ENCODE measurements at places on chromosomes 2 and 18.

DNA sequence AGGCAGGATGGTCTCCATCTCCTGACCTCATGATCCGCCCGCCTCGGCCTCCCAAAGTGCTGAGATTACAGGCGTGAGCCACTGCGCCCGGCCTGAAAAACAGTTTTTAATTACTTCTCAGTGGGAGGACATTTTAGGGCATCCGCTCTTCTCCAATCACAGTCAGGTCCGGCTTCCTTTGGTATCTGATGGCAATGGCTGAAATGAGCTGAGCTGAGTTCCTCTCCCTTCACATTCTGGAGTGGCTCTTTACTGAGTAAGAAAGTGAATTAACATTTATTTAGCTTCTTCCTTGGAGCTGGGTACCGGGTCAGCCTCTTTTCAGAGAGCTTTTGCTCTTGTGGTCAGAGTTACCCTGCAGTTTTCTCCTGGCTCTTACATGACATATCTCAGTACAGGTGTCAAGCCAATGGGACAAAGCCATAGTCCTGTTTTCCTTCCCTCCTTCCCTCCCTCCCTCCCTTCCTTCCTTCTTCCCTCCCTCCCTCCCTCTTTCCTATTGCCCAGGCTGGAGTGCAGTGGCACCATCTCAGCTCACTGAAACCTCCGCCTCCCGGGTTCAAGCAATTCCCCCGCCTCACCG lies 1.1 kb upstream of the TTC27 start:
- no peak for DNase-seq

- DNase-seq: no peak
Measured at GRCh38 chr2:164514491-164514890, 106.8 kb downstream of the GRB14 start.

GRCh38 chr2:113178069-113178746 lies 4.4 kb downstream of the PSD4 start:
- DNase-seq: no peak

DNA sequence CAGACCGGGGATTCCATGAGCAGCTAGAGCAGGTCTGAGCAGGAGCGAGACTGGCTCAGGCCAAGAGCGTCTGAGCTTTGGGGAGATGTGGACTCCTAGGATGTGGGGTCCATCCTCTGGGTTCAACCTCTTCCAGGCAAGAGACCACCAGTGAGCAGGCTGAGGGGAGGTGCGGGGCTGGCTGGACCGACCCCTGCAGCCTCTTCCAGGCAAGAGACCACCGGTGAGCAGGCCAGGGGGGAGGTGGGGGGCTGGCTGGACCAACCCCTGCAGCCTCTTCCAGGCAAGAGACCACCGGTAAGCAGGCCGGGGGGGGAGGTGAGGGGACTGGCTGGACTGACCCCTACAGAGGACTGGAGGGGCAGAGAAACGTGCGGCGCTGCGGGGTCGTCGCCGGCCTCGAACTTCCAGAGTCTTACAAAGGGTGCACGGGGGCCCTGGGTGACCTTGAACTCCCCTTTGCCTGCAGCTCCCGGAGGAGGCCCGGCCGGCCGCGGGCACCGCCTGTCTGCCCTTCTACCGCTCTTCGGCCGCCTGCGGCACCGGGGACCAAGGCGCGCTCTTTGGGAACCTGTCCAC lies 63.4 kb downstream of the TPO start:
- no peak for DNase-seq

- DNase-seq: no peak
Measured at GRCh38 chr18:56298935-56299334, 339.5 kb downstream of the TXNL1 start.

- no peak for DNase-seq
Measured at GRCh38 chr2:137287913-137288639, 522.7 kb downstream of the THSD7B start.

- DNase-seq: no peak
Measured at GRCh38 chr2:31248139-31248538, 14.2 kb downstream of the EHD3 start.

GRCh38 chr2:241049739-241050623 lies 51.6 kb downstream of the SNED1 start:
- no peak for DNase-seq

- no peak for DNase-seq
Measured at GRCh38 chr18:59717291-59717690, 20.1 kb upstream of the CCBE1 start.

Data from ACHN (cell line).